Aorta (tissue), 5 donors: ENCODE measurements at places on chromosomes 16 and 17. TPM values are rescaled to one million over a fixed set of nuclear protein-coding genes. Genes with fewer than 3 reads are reported as not detected.

DNA sequence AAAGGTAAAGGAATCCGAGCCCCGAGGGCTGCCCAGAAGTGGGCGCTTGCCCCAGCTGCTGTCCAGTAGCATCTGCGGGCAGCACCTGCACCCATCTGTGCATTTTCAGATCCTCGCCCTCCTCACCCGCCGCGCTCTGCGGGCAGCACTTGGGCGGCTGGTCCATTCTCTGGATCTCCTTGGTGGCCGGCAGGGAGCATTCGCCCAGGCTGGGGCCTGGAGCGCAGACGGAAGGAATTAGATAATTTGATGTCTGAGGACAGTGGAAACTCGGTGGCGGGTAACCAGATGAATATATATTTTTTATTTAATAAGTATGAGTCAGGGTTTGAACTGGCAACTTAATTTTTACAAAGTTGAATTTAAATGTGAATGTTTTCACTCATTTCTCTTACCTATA is 88.5 kb downstream of the NPIPB11 start:
- H3K36me3 ChIP-seq = no peaks in the 10 kb centered on the region
- H3K4me1 ChIP-seq = no peaks in the 10 kb centered on the region
- no peak overlapping the region for H3K4me3 ChIP-seq
- H3K27me3 ChIP-seq = no peaks in the 10 kb centered on the region
- DNase-seq = no peak

- H3K4me3 ChIP-seq = no peak overlapping the region
- no peaks in the 10 kb centered on the region for H3K4me1 ChIP-seq
- no peaks in the 10 kb centered on the region for H3K36me3 ChIP-seq
- H3K27me3 ChIP-seq = no peaks in the 10 kb centered on the region
- no peak overlapping the region for H3K27ac ChIP-seq
- peak; percentile 73 for DNase-seq
These were observed 388.0 kb downstream of the SEC14L1 start for GRCh38 chr17:77528516-77529327.

GRCh38 chr16:55120408-55120807 is 189.7 kb downstream of the IRX5 start:
- H3K27ac ChIP-seq = no peak overlapping the region
- no peak overlapping the region for H3K4me3 ChIP-seq
- H3K36me3 ChIP-seq = no peaks in the 10 kb centered on the region
- no peaks in the 10 kb centered on the region for H3K27me3 ChIP-seq
- no peaks in the 10 kb centered on the region for H3K4me1 ChIP-seq

- no peaks in the 10 kb centered on the region for H3K36me3 ChIP-seq
- no peaks in the 10 kb centered on the region for H3K27me3 ChIP-seq
- DNase-seq = no peak
- H3K4me1 ChIP-seq = no peaks in the 10 kb centered on the region
- H3K27ac ChIP-seq = no peak overlapping the region
These were observed 77.1 kb downstream of the STX8 start for GRCh38 chr17:9498490-9498889.

- H3K36me3 ChIP-seq = no peaks in the 10 kb centered on the region
- H3K4me1 ChIP-seq = peaks cover 6% of the 10 kb centered on the region
- no peak for DNase-seq
- no peak overlapping the region for H3K27ac ChIP-seq
- H3K4me3 ChIP-seq = no peak overlapping the region
These were observed 138.7 kb downstream of the ANKFN1 start for GRCh38 chr17:56292010-56292409.

- H3K4me3 ChIP-seq = no peak overlapping the region
- H3K4me1 ChIP-seq = no peaks in the 10 kb centered on the region
- H3K36me3 ChIP-seq = no peaks in the 10 kb centered on the region
These were observed 139.5 kb downstream of the CYLD start for GRCh38 chr16:50881331-50881830.

DNA sequence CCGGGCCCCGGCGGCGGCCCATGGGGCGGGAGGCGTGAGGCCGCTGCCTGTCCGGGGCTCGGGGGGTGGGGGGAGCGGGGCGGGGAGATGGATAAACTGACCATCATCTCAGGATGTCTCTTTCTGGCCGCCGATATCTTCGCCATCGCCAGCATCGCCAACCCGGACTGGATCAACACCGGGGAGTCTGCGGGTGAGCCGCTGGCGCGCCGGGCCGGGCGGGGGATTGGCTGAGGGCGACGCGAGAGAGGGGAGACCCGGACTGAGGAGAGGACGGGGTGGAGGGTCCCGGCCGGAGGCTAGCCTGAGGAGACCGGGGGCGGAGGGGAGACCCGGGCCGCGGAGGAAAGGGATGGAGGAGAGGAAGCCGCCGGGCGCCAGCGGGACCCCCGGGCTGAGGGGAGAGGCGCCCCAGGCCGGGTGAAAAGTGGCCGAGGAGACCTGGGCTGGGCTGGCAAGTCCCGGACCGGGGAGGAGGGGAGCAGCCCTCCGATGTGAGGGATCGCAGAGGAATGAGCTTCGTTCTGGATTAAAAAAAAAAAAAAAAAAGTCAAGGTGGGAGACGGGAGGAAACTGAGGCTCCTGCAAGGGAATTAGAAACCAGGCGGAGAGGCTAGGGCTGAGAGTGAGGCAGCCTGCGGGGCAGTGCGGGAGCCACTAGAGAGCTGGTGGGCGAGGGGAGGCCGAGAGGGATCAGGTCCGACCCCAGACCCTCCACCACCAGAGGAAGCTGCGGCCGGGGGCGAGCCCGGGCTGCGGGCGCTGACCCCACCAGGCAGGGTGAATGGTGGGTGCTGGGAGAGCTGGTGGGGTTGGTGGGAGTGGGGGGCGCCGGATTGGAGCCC is 526 bp downstream of the MOSMO start:
- H3K4me1 ChIP-seq = no peaks in the 10 kb centered on the region
- H3K4me3 ChIP-seq = peak overlapping the region; percentile 95
- no peaks in the 10 kb centered on the region for H3K36me3 ChIP-seq
- peak; percentile 78 for DNase-seq
- no peak overlapping the region for H3K27ac ChIP-seq
- no peaks in the 10 kb centered on the region for H3K27me3 ChIP-seq

GRCh38 chr17:61280338-61280737 is 119.3 kb upstream of the TBX2 start:
- no peaks in the 10 kb centered on the region for H3K4me1 ChIP-seq
- H3K36me3 ChIP-seq = no peaks in the 10 kb centered on the region
- DNase-seq = no peak
- H3K4me3 ChIP-seq = no peak overlapping the region

- no peaks in the 10 kb centered on the region for H3K36me3 ChIP-seq
- no peaks in the 10 kb centered on the region for H3K4me1 ChIP-seq
- H3K27ac ChIP-seq = no peak overlapping the region
- H3K4me3 ChIP-seq = no peak overlapping the region
These were observed 1.4 kb upstream of the BCKDK start for GRCh38 chr16:31106509-31107464.

DNA sequence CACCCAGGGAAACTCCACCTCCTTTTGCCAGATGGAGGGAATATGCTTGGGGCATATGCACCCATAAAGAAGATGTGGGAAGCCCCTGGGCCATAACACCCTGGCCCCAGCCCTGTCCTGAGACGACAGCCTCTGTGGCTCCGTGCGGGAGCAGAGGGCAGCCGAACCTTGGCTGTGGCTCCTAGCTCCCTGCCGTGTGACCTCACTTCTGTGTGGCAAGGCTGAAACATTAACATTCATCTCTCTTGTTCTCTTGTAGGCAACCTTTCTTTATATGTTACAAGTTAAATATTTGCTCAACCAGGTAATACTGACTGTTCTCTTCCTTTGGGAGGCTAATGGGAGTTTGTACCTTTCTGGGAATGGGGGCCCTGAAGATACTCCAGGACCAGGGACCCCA is 17.5 kb downstream of the SLC47A1 start:
- H3K36me3 ChIP-seq = no peaks in the 10 kb centered on the region
- no peak for DNase-seq
- H3K4me1 ChIP-seq = no peaks in the 10 kb centered on the region
- no peak overlapping the region for H3K4me3 ChIP-seq
- H3K27me3 ChIP-seq = no peaks in the 10 kb centered on the region

- no peaks in the 10 kb centered on the region for H3K36me3 ChIP-seq
- H3K27ac ChIP-seq = no peak overlapping the region
- no peaks in the 10 kb centered on the region for H3K27me3 ChIP-seq
- no peak for DNase-seq
These were observed 10.6 kb downstream of the ZSCAN10 start for GRCh38 chr16:3088450-3088849.

DNA sequence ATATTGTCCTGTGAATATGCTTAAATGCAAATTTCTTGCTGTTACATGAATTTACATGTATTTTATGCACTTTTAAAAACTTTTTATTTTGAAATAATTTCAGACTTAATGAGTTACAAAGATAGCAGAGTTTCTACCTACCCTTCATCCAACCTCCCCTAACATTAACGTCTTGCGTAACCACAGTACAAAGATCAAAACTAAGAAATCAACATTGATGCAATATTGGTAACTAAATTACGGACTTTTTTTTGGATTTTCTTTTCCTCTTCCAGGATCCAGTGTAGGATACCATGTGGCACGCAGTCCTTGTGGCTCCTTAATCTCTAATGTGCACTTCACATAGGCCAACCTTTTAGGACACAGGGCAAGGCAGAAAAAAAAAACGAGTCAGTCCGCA is 124.9 kb downstream of the ABCC12 start:
- H3K4me1 ChIP-seq = no peaks in the 10 kb centered on the region
- DNase-seq = no peak
- H3K27ac ChIP-seq = no peak overlapping the region
- no peak overlapping the region for H3K4me3 ChIP-seq

- no peak overlapping the region for H3K4me3 ChIP-seq
- H3K4me1 ChIP-seq = no peaks in the 10 kb centered on the region
- no peak for DNase-seq
- no peaks in the 10 kb centered on the region for H3K36me3 ChIP-seq
- no peaks in the 10 kb centered on the region for H3K27me3 ChIP-seq
- H3K27ac ChIP-seq = no peak overlapping the region
These were observed 14.0 kb downstream of the NUPR1 start for GRCh38 chr16:28524681-28525171.

- H3K27me3 ChIP-seq = no peaks in the 10 kb centered on the region
- no peaks in the 10 kb centered on the region for H3K36me3 ChIP-seq
- no peak overlapping the region for H3K27ac ChIP-seq
- no peaks in the 10 kb centered on the region for H3K4me1 ChIP-seq
These were observed 24.4 kb downstream of the TBX21 start for GRCh38 chr17:47757386-47757785.

- H3K4me3 ChIP-seq = no peak overlapping the region
- no peaks in the 10 kb centered on the region for H3K36me3 ChIP-seq
- H3K4me1 ChIP-seq = no peaks in the 10 kb centered on the region
- no peak for DNase-seq
These were observed 29.4 kb upstream of the DDX52 start for GRCh38 chr17:37672548-37673078.

DNA sequence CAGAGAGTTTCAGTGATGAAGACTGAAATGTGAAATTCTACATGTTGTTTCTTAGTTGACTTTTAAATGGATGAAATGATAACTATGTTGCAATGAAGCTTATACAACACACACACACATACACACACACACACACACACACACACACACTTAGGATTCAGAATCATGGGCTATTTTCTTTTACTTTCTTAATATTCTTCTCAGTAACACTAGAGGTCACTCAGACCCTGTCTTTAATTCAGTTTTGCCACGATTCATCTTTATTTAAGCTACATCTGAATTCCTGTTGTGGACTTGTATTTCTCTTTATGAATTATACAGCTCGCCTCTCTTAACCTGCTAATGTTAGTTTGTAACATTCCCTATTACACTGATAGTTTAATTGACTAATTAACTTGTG is 109.6 kb upstream of the GOT2 start:
- H3K4me1 ChIP-seq = no peaks in the 10 kb centered on the region
- no peaks in the 10 kb centered on the region for H3K27me3 ChIP-seq
- H3K27ac ChIP-seq = no peak overlapping the region
- H3K4me3 ChIP-seq = no peak overlapping the region
- no peaks in the 10 kb centered on the region for H3K36me3 ChIP-seq
- DNase-seq = no peak

DNA sequence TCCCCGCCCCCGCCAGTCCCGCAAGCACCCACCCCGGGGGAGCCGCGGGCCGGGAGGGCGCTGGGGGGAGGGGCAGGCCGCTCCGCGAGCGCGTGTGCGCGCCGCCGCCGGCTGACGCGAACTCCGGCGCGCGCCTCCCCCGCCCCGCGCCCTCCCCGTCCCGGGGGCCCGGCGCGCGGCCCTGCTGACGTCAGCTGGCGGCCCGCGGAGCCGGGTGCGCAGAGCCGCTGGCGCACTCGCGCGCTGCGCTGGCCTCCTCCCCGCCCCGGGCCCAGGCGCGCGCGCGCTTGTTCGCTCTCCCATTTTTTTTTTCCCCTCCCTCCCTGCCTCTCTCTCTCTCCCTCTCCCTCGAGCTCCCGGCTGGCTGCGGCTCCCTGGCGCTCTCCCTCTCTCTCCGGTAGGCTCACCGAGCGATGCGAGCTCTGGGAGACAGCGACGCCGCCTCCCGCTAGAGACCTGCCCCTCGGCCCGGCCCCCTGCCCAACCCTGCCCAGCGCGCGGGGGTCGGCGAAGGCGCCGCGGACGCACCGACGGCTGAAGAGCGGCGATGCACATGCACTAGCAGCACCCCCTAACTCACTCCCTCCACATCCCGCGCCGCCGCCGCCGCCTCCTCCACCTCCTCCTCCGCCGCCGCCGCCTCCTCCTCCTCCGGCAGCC is at the start of gene GNAO1:
GNAO1 (plus strand) TSS at position 334 of the 660 bp plus-strand sequence. CDS start 747 bp downstream, outside the sequence.
- peak within 1 kb of the TSS; percentile 96 for H3K27ac ChIP-seq
- H3K27me3 ChIP-seq = no peaks in the 10 kb centered on the region
- H3K36me3 ChIP-seq = no peaks in the 10 kb centered on the region
- DNase-seq = peak; percentile 91

GRCh38 chr17:63491977-63492618 is 15.2 kb downstream of the ACE start:
- H3K4me1 ChIP-seq = no peaks in the 10 kb centered on the region
- no peak for DNase-seq
- H3K4me3 ChIP-seq = no peak overlapping the region
- no peaks in the 10 kb centered on the region for H3K36me3 ChIP-seq
- no peaks in the 10 kb centered on the region for H3K27me3 ChIP-seq

- no peak overlapping the region for H3K27ac ChIP-seq
- no peaks in the 10 kb centered on the region for H3K27me3 ChIP-seq
- DNase-seq = no peak
- no peaks in the 10 kb centered on the region for H3K36me3 ChIP-seq
- no peaks in the 10 kb centered on the region for H3K4me1 ChIP-seq
These were observed 74.1 kb upstream of the NKD1 start for GRCh38 chr16:50474138-50474537.

The PSME3IP1 gene
- total RNA-seq = 59.8 TPM

The CHRNE gene
- 0.84 TPM for total RNA-seq

The E4F1 gene
- total RNA-seq = 17.3 TPM

The LRRC46 gene
- total RNA-seq = 0.51 TPM

The CD79B gene
- total RNA-seq = 5.1 TPM

The ASPHD1 gene
- total RNA-seq = 0.39 TPM
